Naive thymus-derived CD8-positive, alpha-beta T cell (primary cell): ENCODE measurements at places on chromosomes 16 and 17.

- DNase-seq, result no peak
Observed at GRCh38 chr16:68790130-68790761, 53.1 kb upstream of the TANGO6 start.

GRCh38 chr16:25010542-25010941 lies 4.6 kb downstream of the ARHGAP17 start:
- DNase-seq, result no peak

- DNase-seq, result no peak
Observed at GRCh38 chr17:43645765-43646481, 15.8 kb downstream of the MEOX1 start.

DNA sequence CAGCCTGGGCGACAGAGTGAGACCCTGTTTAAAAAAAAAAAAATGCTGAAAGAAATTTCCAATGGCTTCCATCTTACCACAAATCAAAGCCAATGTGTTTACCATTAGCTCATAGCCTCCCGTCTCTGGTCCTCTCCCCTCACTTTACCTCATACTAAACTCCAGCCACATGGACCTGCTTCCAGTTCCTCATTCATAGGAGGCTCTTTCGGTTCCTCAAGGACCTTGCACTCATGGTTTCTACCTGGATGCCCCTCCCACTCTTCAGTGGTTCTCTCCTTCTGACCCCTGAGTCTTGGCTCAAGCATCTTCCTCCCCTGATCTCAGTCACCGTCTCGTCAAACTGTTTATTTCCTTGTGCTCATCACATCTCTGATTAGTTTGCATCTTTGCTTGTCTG lies 3.8 kb upstream of the DEF8 start:
- DNase-seq, result no peak

DNA sequence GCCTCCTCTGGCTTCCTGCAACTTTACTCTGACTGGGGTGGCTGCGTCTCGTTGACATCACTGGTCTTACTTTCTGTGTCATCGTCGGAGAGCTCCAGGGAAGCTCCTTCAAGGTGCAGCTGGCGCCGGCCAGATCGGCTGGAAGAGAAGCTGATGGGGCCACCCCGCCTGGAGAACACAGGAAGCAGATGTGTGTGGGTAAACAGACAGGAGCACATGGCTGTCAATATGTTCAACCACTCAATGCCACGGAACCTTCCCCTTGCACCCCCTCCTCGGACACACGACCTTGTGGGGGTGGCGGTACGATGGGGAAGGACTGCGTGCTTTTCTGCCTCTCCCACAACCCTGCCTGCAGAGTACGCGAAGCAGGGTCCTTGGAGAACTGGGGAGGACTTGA lies 40.1 kb downstream of the NDEL1 start:
- DNase-seq, result no peak

GRCh38 chr16:49112754-49113153 lies 168.9 kb downstream of the CBLN1 start:
- DNase-seq, result no peak

- peak; percentile 68 for DNase-seq
Observed at GRCh38 chr17:78781104-78781892, 775 bp downstream of the CYTH1 start.

GRCh38 chr16:556474-557173 lies 3.6 kb upstream of the PRR35 start:
- DNase-seq, result no peak

GRCh38 chr16:70396246-70396904 lies 42.5 kb downstream of the ST3GAL2 start:
- DNase-seq, result no peak

GRCh38 chr17:66612993-66613392 lies 221.9 kb upstream of the CACNG5 start:
- no peak for DNase-seq

DNA sequence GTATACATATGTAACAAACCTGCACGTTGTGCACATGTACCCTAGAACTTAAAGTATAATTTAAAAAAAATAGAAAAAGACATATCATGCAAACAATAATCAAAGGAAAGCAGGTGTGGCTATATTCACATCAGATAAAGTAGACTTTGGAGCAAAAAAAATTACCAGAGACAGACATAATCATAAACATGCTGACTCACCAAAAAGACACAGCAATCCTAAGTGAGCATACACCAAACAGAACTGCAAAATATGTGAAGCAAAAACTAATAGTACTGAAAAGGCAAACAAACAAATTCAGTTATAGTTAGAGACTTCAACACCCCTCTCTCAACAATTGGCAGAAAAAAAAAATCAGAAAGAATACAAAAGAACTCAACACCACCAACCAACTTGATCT lies 29.9 kb downstream of the SHCBP1 start:
- DNase-seq, result no peak

- no peak for DNase-seq
Observed at GRCh38 chr16:75415169-75415905, 18.0 kb downstream of the CFDP1 start.

DNA sequence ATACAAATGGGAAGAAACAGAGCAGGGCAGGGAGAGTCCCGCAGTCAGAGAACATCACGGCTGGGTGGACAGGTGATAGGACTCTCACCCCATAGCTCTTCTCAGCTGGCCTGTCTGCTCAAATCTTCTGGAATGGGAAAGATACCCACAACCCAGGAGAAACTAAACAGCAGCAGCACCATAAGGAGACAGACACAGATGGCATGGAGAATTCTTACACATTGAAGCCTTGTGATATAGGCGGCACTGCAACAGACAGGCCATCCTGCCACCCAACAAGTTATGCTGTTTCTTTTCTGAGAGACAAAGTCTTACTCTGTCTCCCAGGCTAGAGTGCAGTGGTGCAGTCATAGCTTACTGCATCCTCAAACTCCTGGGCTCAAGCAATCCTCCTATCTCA lies 8.6 kb upstream of the ANKRD40CL start:
- DNase-seq, result no peak

GRCh38 chr17:64147110-64148016 lies 17.4 kb upstream of the ERN1 start:
- no peak for DNase-seq

- DNase-seq, result no peak
Observed at GRCh38 chr17:41322094-41322902, 6.8 kb upstream of the KRTAP17-1 start.

DNA sequence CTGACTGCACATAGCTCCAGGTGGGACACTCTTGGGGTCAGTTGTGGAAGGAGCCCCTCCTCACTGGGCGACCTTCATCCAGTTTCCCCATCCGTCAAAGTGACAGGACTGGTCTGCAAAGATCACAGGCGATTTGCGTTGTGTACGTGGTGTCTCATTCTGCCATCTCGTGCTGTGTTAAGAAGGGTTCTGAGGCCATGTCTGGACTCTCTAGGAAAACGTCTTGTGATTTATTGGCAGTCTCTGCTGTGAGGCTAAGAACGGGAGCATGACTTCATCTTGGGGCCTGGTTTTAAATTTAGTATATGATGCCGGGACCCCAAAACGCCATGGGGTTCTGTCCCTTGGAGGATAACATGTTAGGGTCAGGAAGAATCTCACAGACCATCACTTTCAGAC lies 65.2 kb upstream of the CIBAR2 start:
- DNase-seq, result no peak

DNA sequence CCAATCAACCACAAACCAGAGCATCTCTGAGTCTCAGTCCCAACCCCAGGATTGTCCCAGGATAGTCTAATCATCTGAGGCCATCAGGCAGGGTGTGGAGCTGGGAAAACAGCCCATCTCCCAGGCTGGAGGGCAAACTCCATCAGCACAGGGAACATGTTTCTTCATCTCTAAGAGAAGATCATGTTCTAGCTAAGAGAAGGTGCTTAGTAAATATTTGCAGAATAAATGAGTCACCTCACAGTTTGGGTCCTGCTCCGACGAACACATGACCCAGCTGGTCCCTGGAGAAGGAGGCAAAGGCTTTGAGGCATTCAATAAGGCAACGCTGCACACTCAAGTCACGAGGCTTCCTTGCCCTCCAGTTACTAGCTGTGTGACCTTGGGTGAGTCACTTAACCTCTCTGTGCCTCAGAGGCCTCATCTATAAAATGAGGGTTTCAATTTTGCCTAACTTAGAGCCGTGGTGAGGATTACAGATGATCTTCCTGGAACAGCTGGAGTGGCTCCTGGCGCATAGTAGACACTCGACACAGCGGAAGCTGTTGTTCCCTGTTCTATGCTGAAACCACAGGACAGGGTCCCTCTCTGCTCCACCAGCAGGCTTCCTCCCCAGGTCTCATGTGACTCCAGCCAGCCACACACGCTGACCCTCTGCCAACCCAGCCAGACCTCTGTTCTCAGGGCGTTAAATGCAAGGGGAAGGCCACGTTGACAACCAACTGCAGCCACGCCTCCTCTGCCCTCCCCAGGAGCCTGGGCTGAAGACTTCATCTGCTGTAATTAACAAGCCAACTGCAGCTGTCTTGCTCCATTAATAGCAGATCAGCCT lies 10.3 kb upstream of the RPL38 start:
- no peak for DNase-seq

DNA sequence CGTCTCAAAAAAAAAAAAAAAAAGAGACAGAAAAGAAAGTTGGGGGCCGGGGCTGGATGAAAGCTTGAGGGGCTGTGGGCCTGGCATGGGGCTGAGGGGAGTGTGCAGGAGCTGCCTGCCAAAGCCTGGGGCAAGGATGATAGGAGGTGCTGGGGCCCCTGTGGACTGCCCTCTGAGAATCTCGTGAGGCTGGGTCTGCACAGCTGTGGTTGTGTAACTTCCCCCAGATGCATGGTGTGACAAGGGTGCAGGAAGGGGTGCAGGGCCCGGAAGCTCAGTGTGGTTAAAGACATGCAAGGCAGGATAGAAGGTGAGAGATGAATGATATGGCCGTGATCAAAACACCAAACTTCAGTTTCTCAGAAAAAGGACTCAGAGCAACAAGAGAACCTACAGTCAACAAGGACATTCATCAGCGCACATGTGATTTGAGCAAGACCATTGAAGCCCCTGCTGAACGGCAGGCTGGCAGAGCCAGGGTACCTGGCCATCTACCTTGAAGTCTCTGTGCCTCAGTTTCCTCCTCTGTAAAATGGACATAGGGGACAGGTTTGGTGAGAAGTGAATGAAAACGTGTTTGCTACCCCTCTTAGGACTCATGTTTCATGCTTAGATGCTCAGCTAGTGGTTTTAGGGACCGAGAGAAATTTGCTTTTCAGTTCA lies 9.6 kb downstream of the IL32 start:
- DNase-seq, result peak; percentile 72

GRCh38 chr17:8300627-8301242 lies 5.5 kb upstream of the SLC25A35 start:
- DNase-seq, result peak; percentile 51

DNA sequence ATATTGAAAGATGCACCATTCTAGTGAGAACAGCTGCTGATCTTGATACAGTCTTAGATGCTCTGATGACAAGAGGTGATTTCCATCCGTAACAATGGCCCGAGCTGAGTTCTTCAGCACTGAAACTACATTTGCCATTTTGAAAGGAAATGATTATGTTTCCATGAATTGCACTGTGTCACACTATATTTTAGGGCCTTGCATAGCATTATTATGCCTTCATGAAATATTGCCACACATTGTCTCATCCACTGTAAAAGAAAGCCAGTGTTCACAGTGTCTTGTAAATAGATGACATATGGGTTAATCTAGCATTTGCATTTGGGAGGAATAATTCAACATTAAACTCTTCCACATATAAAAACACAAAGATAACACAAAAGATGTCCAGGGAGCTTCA lies 438.3 kb upstream of the PSMD7 start:
- no peak for DNase-seq

DNA sequence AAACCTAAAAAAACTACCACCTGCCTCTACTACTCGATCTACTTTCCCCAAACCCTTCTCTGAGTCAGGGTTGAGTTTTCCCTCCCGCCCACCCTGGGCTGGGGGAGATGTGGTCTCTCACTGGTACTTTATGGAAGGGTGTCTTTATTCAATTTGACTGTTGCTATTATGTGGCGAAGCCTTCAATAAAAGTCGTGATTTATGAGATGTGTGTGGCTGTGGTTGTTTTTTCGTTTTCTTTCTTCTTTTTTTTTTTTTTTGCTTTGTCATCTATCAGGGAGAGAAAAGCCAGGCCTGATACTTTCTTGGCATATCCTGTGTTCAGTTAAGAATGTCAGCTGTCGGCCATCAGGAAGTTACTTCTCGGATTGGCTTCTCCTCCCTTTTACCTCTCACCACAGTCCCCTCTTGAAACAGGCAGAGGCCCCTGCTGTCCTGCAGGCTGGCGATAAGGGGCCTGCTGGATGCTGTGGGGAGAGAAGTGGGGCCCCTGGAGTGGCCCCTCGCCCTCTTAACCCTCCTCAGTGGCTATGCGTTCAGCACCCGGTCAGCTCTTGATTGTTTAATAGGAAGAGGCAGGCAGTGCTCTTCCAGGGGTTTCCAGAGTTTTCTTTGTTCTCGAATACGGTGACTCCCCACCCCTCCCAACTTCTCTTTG lies 123.0 kb downstream of the MSI2 start:
- no peak for DNase-seq

DNA sequence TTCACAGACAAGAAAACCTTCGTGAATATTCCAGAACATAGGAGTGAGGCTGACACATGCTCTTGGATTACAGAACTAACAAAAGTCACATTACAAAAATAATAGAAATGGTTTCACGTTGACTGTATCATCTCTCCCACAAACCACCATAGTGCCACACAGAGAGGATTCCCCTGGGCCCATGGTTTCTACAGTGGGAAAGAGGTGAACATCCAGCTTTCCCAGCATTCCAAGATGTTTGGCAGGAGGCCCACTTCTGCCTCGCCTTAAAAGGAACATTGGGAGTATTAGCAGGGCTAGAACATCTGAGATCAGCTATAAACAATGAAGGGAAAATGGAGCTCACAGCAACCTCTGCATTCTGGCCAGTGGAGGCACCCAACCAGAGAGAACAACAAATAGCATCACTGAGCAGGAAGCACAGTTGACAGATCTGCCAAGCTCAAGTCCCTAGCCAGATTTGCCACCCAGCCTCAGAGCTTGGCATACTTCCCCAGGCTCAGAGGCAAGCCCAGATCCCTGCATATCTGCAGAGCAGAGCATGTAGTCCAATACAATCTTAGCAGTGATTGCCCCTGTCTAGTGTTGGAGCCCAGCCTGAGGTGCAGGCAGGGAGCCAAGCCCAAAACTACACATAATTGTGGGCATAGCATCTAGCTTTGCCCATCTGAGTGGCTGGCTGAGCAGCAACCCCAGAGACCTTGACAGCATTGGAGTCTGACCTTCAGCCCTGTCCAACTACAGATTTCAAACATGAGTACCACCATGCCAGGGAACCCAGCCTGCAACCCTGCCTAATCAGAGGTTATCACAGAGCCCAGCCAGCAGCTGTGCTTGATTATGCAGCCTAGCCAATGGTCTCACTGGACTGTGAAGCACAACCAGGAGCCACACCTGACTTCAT lies 260.4 kb downstream of the CEP112 start:
- no peak for DNase-seq

- DNase-seq, result no peak
Observed at GRCh38 chr17:55440391-55440790, 18.8 kb upstream of the MMD start.
